ENCODE measurements at places on chromosomes 4 and X.

GRCh38 chr4:5365071-5366008 lies 314.1 kb downstream of the STK32B start:
- no peak for DNase-seq

DNA sequence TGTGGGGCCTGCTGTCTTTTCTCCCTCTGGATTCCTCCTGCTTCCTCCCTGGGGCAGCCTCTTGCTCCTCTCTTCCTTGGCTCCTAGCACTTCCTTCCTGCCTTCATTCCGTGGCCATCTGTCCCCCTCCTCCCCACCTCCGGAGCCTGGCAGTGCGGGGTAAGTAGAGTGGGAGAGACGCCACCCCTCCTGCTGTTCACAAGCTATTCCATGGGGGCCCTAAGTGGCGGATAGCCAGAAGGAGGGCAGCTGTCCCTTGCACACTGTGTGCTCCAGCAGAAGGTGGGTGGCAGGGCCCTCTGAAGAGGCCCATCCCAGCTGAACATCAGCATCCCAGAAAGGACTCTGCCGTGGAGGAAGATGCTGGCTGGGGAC lies 27.4 kb downstream of the CCNQ start:
- no peak for DNase-seq

DNA sequence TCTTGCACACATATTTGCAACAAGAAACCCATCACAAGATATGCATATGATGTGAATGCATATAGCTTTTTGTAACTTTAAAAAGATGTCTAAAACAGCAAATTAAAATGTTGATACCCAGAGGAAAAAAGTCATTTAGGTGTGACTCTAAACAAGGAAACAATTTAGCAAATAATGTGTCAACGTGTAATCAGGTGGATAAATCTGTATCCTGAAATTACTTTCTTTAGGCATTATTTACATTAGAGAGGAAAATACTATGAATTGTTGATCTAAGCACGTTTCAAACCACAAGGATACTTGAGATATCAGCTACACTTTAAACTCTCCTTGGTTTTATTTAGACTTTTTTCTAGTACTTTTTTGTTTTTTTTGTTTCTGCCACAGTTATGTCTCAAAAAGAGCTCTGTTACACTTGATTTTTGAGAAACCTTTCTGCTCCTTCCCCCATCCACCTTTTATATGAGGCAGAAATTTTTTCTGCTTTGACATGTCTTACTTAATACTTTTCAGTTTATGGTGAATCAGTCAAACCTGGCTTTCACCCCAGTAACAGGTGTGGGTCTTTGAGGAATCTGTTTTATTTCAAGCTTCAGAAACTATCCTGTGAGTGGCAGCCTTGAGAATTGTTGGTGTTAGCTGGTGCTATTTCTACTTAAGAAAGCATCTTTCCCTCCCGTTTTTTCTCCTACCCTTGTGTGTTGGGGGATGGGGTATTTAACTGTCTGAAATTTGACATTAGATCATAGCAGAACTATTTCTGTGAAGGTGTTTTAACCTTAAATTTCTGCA lies 1.9 kb downstream of the NPNT start:
- DNase-seq, result no peak

- no peak for DNase-seq
Measured at GRCh38 chr4:726235-726787, 20.7 kb downstream of the PCGF3 start.

- no peak for DNase-seq
Measured at GRCh38 chrX:39331082-39331704, 529.9 kb downstream of the MID1IP1 start.

- no peak for DNase-seq
Measured at GRCh38 chrX:121231566-121232358, 184.4 kb downstream of the GLUD2 start.
